Stimulated activated CD8-positive, alpha-beta memory T cell treated with anti-CD3 and anti-CD28 coated beads, Interleukin-7, amount 100 ng/mL, for 1 hour (primary cell): ENCODE measurements at places on chromosomes 2 and 18.

DNA sequence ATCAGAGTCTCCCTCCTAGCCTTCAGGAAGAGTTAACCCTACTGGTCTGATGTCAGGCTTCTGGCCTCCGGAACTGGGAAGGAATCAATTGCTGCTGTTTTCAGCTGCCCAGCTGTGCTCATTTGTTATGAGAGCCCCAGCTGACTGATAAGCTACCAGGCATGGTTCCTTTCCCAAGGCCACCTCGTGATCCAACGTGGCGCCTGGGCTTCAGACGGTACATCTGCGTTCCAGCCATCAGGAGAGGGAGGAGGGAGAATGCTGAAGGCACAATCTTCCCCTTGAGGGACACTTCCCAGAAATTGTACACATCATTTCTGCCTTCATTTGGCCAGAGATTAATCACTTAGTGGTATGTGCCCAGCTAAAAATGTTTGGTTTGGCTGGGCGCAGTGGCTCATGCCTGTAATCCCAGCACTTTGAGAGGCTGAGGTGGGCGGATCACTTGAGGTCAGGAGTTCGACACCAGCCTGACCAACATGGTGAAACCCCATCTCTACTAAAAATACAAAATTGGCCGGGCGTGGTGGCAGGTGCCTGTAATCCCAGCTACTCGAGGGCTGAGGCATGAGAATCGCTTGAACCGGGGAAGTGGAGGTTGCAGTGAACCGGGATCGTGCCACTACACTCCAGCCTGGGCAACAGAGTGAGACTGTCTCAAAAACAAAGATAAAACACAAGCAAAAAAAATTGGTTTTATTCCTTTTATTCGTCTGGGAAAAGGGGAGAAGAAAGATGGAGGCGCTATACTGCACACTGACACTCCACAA lies 10.5 kb upstream of the ARMC9 start:
- DNase-seq, result no peak

- no peak for DNase-seq
Observed at GRCh38 chr2:30216157-30216556, 15.2 kb upstream of the LBH start.

DNA sequence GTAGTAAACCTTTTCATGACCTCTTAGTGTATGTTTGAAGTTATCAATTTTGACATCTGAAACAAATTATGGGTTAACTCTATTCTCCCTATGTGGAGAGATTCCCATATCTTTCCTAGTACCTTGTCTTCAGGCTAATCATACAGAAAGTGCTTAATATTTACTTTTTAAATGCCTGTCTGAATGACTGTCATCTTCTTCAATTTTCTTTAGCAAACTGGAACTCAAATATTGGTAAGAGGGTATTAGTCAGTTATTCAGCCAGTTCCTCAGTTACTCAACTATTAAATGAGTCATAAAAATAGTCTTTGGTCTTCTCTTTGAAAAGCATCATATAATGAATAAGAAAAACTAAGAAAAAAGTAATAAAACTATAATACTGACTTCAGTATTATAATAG lies 1038.0 kb upstream of the PIK3C3 start:
- DNase-seq, result no peak

- DNase-seq, result no peak
Observed at GRCh38 chr2:223042704-223043118, 9.3 kb upstream of the KCNE4 start.

- no peak for DNase-seq
Observed at GRCh38 chr2:231186325-231186724, 12.1 kb upstream of the ARMC9 start.

DNA sequence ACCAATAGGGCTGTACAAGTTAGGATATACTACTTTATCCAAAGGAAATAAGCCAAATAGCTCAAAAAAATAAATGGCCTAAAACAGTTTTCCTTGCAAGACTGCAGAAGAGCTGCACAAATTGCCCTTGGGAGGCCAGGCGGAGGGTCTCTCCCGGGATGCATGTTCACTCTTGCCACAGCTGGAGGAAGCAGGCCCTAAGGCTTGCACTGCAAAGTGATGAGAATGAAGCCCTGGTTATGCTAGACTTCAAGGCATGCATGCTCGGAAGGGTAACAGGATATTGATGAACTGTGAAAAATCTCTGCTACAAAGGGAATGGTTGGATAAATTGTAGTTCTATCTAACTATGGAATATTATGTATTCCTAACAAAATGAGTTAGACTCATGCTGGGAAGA lies 27.5 kb upstream of the LDLRAD4 start:
- DNase-seq, result no peak

GRCh38 chr18:38023871-38024270 lies 458.3 kb upstream of the CELF4 start:
- DNase-seq, result no peak

DNA sequence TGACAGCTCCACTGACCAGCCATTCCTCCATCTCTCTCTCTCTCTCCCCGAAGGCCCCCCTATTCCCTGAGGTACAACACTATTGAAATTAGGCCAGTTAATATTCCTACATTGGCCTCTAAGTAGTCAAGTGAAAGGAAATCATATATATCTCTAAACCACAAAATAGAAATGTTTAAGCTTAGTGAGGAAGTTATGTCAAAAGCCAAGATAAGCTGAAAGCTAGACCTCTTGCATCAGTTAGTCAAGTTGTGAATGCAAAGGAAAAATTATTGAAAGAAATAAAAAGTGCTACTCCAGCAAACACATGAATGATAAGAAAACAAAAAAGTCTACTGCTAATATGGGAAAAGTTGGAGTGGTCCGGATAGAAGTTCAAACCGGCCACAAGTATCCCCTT lies 301.3 kb upstream of the RBMS1 start:
- DNase-seq, result no peak

DNA sequence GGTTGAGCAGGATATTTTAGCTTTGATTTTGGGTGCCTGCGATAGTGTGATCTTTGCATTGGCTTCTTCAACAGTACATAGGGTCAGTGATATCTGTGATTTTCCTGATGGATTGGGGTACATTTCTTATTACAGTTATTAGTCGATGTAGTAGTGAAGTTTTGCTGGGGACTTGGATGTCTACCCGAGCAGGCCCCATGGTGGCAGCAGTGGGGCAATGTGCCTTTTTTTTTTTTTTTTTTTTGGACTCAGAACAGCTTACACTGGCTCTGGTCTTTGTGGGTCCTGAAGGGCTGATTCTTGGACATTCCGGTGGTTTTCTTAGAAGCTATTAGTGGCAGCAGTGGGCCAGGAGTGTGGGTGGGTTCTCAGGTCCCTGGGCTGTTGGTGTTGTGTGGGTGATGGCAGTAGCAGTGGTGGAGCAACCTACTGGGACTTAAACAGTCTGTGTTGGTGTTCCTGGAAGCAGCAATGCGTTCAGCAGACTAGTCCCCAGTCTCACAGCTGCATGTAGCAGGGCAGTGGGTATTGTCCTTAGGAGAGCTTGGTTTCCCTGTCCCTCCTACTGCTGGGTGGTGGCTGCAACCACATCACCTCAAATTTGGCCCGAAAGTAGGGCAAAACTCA lies 53.7 kb upstream of the SLC4A10 start:
- no peak for DNase-seq

DNA sequence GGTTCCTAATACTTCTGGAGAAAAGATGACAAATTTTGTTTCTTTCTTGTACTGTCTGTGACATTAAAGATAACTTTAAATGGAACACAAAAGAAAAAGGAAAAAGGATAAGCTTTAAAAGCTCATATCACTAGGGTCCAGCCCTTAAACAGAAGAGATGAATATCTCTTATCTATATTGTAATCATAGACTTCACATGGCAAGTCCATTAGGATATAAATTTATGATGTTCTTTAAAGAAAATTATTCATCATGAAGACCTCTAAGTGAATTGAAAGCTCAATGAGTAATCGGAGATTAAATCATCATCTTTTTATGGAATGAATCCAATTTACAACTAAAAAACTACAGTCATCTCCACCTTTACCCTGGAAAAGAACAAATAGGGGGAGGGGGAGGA lies 111.6 kb upstream of the SATB2 start:
- DNase-seq, result no peak

DNA sequence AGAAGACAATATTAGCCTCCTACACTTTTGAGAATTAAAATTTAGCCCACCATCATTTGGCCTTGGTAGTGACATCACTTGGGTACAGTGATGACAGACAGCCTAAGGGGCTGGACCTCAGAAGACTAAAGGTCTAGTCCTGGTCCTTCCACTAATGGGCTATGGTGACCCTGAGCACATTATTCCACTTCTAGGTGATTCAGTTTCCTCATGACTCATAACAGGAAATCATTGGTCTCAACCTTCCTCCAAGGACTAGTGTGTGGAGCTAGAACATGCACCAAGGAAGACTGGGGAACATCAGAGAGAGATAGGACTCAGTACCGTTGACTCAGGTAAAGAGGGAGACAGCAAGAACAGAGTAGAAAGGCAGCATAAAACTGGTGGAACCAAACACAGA lies 64.0 kb downstream of the TFCP2L1 start:
- no peak for DNase-seq
